ENCODE measurements at places on chromosomes 5 and 9.
A peak's percentile ranks its signal among the peaks of the same experiment; 100 is the strongest.

- DNase-seq: no peak
These were observed 48.8 kb downstream of the SLC1A3 start for GRCh38 chr5:36655161-36655560.

DNA sequence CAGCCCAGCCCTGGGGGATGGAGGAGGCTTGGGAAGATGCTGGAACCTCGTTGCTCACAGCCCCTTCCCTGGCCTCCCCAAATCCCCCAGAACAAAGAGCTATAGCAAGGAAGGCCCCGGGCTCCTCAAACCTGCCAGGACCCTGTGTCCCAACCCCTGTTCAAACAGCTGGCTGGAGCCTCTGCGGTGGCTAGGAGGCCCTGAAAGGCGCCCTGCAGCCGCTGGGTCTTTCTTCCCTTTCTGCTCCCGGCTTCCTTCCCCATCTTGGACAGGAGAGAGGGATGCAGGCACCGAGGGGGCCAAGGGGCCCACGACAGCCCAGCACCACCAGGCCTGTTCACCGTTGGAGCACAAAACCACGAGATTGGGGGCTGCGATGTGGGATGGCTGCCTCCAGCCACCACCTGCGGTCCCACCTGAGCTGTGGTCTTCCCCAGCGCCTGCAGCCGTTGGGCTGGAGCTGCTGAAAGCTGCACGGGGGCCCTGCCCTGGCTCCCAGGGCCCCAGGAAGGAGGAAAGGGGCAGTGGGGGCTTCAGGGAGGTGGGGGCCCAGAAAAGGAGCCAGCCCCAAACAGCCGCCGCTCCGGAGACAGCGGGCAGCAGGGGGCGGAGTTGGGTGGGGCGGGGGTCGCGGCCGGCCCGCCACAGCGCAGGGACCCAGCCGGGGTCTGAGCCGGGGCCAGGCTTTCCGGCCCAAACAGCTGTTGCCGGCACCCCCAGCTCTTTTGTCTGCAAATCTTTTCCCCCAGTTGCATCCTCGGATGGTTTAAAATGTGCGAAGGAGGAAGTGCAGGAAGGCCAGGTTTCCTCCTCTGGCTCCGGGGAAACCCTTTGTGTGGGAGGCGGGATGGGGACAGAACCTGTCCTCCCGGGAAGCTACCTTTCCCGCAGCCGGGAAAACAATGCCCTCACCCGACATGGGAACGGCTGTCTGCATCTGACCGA lies 16.1 kb downstream of the NOTCH1 start:
- peak; percentile 88 for DNase-seq

- DNase-seq: no peak
These were observed 92.7 kb downstream of the SV2C start for GRCh38 chr5:76175821-76176403.

DNA sequence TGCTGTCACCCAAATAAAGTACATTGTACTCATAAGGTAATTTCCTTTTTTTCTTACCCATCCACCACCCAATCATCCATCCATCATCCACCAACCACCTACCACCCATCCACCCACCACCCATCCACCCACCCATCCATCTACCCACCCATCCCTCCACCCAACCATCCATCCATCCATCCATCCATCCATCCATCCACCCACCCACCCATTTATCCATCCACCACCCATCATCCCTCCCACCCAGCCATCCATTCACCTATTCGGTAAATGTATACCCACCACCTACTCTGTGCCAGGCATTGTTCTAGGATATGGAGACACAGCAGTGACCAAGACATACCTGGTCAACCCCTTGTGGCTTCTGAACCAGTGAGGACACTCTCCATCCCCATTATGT lies 25.1 kb downstream of the MGAT1 start:
- no peak for DNase-seq

GRCh38 chr5:40436535-40437237 lies 243.0 kb upstream of the PTGER4 start:
- DNase-seq: no peak

DNA sequence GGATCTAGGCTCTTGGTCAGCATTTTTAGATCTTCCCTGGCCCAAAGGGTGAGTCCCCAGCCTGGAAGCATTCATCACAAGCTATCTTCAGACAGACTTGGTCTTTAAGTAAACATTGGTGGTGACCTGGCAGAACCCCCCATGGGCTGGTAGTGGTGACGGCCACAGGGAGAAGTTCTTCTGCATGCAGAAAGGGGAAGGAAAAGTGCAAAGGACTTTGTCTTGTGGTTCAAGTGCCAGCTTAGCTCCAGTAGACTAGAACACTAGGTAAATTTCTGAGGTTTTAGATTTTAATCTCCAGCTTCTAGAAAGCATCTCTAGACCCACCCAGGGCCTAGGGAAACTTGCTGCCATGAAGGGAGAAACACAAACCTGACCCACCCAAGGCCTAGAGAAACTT lies 584.0 kb downstream of the CHSY3 start:
- DNase-seq: no peak

DNA sequence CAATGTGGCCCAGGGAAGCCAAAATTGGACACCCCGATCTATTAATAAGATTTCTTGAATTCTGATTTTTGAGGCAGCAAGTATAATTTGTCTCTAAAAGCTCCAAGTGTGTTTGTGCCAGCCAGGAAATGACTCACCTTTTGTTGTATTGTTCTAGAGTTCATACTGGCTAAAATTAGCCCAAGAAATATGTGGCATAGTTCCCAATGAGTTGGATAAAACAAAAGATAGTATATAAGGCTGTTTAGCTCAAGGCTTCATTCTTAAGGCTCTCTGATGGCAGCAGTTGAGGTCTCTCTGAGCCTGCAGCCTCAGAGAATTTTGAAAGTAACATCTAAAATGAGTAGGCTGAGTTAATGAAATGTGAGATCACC lies 21.6 kb downstream of the HMGXB3 start:
- peak; percentile 96 for DNase-seq

GRCh38 chr9:121945849-121946248 lies 147.3 kb downstream of the TTLL11 start:
- DNase-seq: peak; percentile 14

DNA sequence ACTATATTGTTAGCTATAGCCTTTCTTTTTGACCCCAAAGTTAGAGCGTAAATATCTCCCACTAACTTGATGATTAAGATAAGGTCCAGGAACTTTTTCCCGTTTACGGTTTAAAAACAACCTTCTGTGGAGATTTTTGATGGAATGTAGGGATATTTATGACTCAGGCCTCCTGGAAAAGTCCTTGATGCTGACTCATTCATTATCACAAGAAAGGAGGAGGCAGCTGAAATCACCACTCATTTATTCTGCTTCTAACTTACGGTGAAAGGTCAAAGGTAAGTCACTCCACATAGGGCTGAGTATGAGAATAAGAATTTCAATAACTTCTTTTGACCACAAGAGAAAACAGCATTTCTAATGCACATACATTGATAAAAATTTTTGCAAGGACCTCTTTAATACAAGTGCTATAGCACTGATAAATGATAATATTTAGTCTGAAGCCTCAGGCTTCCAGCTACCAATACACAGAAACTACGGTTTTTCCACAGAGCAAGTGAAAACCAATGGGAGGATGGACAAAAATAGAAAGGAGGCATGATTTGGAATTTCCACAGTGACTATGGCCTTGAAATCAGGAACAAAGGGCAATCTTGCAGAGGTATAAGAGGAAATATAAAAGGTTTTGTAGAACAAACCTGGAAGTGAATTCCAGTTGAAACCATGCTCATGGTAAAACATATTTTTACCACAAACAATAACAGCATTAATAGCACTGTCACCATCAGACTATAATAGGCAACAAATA lies 146.5 kb downstream of the PPP2R2B start:
- DNase-seq: peak; percentile 90

DNA sequence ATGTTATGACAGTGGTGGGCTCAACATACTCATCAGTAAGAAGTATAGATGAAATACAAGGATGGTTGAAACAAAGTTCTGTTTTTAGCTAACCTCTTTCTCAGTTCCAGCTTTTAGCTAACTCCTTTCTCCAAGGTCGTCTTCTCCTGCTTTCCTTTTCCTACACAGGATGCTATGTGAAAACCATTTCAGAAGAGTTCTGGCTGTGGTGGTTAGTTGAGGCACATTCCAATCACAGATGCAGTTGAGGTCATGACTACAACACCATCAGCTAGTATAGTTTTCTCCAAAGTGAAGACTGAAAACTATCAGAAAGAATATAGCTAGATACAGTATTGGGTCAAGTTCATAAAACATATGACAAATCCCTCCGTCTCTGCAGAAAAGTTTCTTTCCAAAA lies 477.7 kb upstream of the C9orf72 start:
- no peak for DNase-seq

- peak; percentile 28 for DNase-seq
These were observed 320.3 kb downstream of the ACTL7B start for GRCh38 chr9:108535526-108535925.

DNA sequence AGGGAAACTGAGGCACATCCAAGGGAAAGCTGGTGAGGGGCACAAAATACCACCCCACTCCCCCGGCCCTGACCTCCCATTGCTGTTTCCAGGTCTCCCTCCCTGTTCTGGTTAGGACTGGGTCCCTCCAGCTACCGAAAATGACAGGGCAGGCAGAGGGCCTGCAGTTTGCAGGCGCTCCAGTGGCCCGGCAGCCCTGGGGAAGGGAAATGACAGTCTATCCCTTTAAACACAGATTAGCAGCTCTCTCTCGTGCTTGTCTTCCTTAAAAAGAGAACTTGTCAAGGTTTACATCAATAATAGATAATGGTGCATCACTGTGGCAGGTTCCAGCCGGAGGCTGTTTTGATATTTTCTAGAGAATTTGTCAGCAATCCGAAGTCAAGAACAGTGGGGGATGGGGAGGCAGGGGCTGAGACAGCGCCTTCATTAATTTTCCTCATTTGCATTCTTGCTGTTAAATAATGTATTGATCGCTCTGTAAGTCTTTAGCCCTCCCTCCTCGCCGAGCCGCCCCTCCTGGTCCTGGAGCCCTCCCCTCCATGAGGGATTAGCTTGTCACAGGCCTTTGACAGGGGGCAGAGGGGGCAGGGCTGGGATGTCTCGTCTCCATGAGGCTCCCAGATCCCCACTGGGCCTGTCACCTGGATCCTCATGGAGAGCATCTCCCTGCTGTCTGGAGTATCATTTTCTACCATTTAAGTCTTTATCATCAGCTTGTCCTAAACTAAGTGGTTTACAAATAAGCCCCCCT lies 45.0 kb upstream of the RAPGEF1 start:
- DNase-seq: no peak

DNA sequence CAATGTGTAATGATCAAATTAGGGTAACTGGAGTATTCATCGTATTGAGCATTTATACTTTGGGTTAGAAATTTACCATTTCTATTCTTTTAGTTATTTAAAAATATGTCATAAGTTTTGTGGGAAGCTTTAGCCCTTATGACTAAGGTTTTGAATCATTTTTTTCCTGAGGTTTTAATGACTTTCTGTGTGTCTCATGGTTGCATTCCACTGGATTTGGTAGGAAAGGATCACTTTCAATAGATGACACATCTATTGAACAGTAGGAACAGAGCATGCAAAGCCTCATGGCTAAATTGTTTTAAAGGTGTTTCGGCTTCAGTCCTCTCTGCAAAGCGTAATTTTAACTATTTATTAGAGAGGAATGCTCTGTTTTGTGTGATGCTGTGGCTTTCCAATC lies 512.4 kb upstream of the CHD1 start:
- DNase-seq: no peak

GRCh38 chr5:135313946-135314345 lies 85.1 kb downstream of the MACROH2A1 start:
- DNase-seq: no peak

GRCh38 chr5:129630101-129630500 lies 117.8 kb upstream of the MINAR2 start:
- no peak for DNase-seq

- DNase-seq: no peak
These were observed 161.7 kb downstream of the OLFM1 start for GRCh38 chr9:135249191-135249590.

- no peak for DNase-seq
These were observed 1.3 kb downstream of the LPAR1 start for GRCh38 chr9:111036946-111037345.

GRCh38 chr5:137395011-137395755 lies 103.9 kb downstream of the SPOCK1 start:
- DNase-seq: no peak

GRCh38 chr9:133252301-133253020 lies 22.5 kb downstream of the ABO start:
- no peak for DNase-seq

DNA sequence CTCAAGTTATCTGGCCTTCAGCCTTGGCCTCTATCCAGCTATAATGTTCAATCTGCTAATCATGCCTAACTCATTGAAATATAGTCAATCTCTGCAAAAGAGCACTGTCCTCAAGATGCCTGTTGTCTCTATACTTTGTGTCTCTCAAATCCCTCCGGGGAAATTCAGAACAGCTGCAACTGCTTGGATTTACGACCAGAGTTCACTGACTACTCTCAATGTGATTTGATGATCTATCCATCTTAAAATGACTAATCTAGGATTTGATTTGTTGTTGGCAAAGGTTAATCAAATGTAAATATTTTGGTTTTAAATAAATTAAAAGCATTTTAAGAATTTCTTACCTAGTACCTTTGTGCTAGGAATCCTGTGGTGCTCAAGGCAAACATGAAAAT lies 40.9 kb downstream of the SVEP1 start:
- DNase-seq: no peak

DNA sequence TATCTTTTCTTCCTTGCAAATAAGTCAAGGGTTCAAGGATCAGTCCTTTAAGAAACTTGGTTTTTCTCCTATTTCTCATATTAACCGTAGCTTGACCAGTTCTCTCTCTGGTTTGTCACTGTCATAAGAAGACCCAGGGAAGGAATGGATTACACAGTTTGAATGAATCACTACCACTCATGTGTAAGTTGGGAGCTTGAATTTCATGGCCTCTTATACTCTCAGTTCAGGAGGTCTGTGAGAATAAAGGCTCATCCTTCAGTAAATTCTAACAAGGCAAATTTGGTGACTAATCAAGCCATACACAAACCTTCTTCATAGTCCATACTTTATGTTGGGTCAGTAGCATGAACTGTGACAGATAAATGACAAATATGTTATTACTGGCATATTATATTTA lies 323.1 kb upstream of the ACTBL2 start:
- no peak for DNase-seq

DNA sequence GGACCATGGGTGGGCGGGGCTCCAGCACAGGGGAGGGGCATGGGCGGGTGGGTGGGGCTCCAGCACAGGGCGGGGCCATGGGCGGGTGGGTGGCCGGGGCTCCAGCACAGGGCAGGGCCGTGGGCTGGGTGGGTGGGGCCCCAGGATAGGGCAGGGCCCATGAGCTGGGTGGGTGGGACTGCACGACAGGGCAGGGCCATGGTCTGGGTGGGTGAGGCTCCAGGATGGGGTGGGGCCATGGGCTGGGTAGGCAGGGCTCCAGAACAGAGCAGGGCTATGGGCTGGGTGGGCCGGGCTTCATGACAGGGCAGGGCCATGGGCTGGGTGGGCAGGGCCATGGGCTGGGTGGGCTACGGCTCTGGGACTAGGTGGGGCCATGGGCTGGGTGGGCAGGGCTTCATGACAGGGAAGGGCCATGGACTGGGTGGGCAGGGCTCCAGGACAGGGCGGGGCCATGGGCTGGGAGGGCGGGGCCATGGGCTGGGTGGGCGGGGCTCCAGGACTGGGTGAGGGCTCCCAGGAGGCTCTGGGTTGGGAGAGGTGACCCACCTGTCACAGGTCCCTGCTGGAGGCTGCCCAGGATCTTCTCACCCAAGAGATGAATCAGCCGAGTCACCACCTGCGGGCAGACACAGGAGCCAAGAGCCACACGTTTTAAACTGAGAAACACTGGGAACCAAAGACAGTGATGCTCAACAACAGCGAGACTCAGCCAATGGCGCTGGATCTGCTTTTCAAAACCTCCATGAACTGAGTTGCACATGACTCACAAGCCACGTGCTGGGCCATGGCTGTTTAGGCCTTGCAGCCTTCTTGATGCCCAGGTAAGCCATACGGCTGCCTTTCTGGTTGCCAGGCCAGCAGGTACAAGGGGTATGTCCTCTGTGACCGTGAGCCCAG lies 33.6 kb upstream of the NSMF start:
- peak; percentile 43 for DNase-seq
